A673 (cell line): ENCODE measurements at places on chromosomes 12 and 14. TPM values are rescaled to one million over a fixed set of nuclear protein-coding genes. Genes with fewer than 3 reads are reported as not detected.
A peak's percentile ranks its signal among the peaks of the same experiment; 100 is the strongest.

- H3K27ac ChIP-seq = no peak overlapping the region
- no peak for DNase-seq
- no peaks in the 10 kb centered on the region for H3K27me3 ChIP-seq
- no peaks in the 10 kb centered on the region for H3K4me1 ChIP-seq
- H3K4me3 ChIP-seq = no peak overlapping the region
These were observed 214.8 kb downstream of the TTC6 start for GRCh38 chr14:37810094-37810801.

- no peak for DNase-seq
- no peak overlapping the region for H3K4me3 ChIP-seq
- H3K27me3 ChIP-seq = no peaks in the 10 kb centered on the region
- H3K36me3 ChIP-seq = peaks cover 12% of the 10 kb centered on the region
- H3K4me1 ChIP-seq = no peaks in the 10 kb centered on the region
- no peak overlapping the region for H3K27ac ChIP-seq
These were observed 59.1 kb downstream of the UBR7 start for GRCh38 chr14:93266127-93266526.

Gene TCL1B
- 0.83 and 1.1 TPM in 2 replicates for total RNA-seq

- H3K27me3 ChIP-seq = no peaks in the 10 kb centered on the region
- peaks cover 20% of the 10 kb centered on the region for H3K36me3 ChIP-seq
- H3K27ac ChIP-seq = peak overlapping the region; percentile 96
- H3K4me3 ChIP-seq = peak overlapping the region; percentile 88
These were observed 954 bp downstream of the HAUS4 start for GRCh38 chr14:22955702-22956569.

GRCh38 chr12:54442099-54442498, 23.0 kb upstream of the ITGA5 start:
- H3K27me3 ChIP-seq = no peaks in the 10 kb centered on the region
- no peak overlapping the region for H3K27ac ChIP-seq
- no peaks in the 10 kb centered on the region for H3K36me3 ChIP-seq
- no peaks in the 10 kb centered on the region for H3K4me1 ChIP-seq

- no peak for DNase-seq
- H3K4me1 ChIP-seq = peaks cover 34% of the 10 kb centered on the region
- H3K27ac ChIP-seq = no peak overlapping the region
- H3K36me3 ChIP-seq = peaks cover 73% of the 10 kb centered on the region
These were observed 15.1 kb downstream of the XRCC3 start for GRCh38 chr14:103699901-103700752.
